ENCODE measurements at places on chromosomes 5 and 9. TPM values are rescaled to one million over a fixed set of nuclear protein-coding genes. Genes with fewer than 3 reads are reported as not detected.
A peak's percentile ranks its signal among the peaks of the same experiment; 100 is the strongest.

GRCh38 chr9:137426018-137426681 lies 3.0 kb downstream of the NOXA1 start:
- no peak for ATAC-seq

GRCh38 chr5:178325679-178326373 lies 93.2 kb upstream of the PHYKPL start:
- peak; percentile 71 for ATAC-seq

- no peak for ATAC-seq
These were observed 151.7 kb upstream of the ZNF366 start for GRCh38 chr5:72658761-72659540.

SH2D3C gene
- total RNA-seq: 8.1 TPM

IL9 gene
- total RNA-seq: not detected

RASEF gene
- total RNA-seq: 14.1 TPM

GRCh38 chr5:71706906-71707305 lies 12.2 kb upstream of the CARTPT start:
- ATAC-seq: no peak

GRCh38 chr5:88474574-88474973 lies 205.9 kb upstream of the TMEM161B start:
- ATAC-seq: no peak

- ATAC-seq: no peak
These were observed 687.1 kb downstream of the TLE1 start for GRCh38 chr9:81002242-81002641.

DNA sequence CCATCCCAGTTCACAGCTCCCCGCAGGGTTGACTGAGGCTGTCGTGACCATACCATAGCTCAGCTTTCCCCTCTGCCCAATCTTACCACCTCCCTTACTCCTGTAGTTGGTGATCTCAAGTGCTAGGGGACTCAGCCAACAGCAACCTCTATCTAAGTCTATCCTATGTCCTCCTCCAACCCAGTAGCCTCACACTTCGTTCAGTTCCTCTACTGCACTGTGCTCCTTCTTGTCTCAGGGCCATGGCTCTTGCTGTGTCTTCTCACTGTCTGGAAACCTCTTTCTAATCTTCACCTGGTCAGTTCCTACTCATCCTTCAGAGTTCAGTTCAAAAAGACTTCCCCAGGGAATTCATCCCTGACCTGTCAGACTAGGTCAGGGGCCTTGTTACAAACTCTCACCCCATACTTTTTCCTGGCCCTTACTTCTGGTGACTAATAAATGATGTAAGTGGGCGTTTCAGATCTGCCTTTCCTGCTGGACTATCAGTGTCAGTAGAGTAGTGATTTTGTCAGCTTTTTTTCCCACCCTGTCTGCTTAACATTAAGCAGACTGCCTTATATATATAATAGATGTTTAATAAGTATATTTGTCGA lies 53.6 kb upstream of the NR3C1 start:
- peak; percentile 84 for ATAC-seq

- ATAC-seq: no peak
These were observed 3.2 kb downstream of the WDR5 start for GRCh38 chr9:134139081-134139480.

AFAP1L1 gene
- total RNA-seq: 3.5 TPM

- ATAC-seq: no peak
These were observed 47.9 kb upstream of the RARS1 start for GRCh38 chr5:168438349-168438748.

DNA sequence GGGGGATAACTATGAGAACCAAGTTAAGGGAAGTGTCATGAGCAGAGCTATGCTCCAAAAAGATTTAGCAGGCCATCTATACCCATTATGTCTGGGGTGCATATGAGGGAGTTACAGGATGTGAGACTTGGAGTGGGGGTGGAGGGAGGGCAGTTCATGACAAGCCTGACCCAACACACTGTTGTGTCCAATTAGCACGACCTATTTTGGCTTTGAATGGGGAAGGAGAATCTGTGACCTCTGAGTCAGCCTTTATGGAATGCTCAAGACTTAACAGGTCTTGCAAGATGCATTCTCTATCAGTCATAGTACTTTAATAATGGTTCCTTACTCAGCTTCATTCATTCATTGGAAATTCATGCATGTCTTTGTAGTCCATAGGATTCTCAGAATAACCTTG lies 71.7 kb downstream of the GRIA1 start:
- no peak for ATAC-seq

GRCh38 chr5:1176473-1177391 lies 24.7 kb upstream of the SLC6A19 start:
- no peak for ATAC-seq

DNA sequence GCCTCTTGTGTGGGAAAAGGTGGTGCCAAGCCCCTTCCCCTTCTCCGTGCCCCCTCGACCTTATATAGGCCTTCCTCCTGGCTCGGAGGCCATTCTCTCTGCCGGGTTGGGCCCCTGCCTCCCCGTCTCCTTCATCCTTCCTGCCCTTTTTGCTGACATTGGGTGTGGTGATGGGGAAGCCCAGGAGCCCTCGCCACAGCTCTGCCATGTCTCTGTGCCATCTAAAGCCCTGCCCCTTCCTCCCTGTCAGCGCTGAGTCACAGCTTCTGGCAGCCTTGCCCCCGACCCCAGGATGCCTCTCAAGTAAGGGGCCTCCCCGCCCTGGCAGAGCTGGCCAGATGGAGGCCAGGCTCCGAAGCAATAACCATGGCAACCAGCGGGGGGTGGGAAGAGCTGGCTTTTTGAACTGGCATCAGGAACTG lies 30.4 kb downstream of the JADE2 start:
- ATAC-seq: peak; percentile 90

CD74 gene
- 0.60 TPM for total RNA-seq

DNA sequence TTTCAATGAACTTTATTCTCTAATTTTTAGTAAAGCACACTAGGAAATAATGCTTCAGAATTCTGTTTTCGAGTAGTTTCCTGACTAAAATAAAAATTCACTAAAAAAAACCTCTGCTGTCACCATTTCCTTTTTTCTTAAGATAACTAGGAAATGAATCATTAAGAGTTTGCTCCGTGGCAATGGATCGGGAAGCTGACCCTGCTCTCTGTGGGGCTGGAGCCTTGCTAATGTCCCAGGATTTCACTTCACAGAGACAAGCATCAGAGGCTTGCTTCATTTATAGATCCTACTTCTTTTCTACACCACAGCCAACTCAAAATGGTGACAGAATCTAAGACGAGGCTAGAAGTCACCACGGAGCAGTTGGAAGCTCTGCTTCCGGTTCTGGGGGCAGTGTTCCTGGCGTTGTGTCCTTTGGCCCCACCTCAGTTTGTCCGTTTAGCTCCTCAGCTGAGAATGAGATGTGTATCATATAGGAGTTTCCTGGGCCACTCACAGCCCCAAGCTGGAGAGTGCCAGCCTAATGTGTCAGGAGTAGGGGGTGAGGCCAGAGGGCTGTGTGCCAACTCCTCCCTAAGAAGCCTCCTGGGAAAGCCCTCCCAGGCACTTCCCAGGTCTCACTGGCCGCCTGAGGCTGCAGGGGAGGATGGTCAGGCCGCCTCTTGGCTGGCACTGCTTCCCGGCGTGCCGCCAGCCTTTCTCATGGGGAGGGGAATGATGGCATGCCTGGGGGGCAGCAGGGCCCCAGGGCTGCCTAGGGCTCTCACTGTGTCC lies 19.6 kb downstream of the TENT4A start:
- peak; percentile 23 for ATAC-seq

PDE6A gene
- 0.56 TPM for total RNA-seq

- ATAC-seq: no peak
These were observed 42.8 kb downstream of the RASGEF1C start for GRCh38 chr5:180166176-180166575.

ADAMTSL2 gene
- 0.39 TPM for total RNA-seq

DNA sequence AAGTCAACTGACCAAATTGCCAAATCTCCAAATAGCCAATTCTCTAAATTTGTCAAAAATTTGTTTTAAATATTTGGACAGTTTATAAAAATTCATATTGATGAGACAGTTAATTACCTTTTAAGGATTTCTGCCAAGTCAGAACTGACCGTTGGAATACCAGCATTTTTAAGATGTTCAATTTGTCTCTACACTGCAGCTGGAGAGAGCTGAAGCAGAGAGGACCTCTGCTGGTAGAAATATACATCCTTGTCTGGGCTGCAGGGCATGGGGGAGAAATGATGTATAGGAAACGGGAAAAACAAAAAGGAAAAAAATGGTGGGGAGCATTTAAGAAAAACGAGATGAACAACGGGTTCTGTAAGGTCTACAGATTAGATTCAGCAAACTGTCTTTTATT lies 16.8 kb downstream of the NR6A1 start:
- ATAC-seq: peak; percentile 61

GRCh38 chr5:90307782-90308181 lies 101.8 kb downstream of the CETN3 start:
- ATAC-seq: no peak

CTSV gene
- total RNA-seq: 5.6 TPM

- no peak for ATAC-seq
These were observed 111.7 kb upstream of the NEK6 start for GRCh38 chr9:124146031-124146561.

- ATAC-seq: peak; percentile 91
These were observed 637 bp upstream of the ERBIN start for GRCh38 chr5:65925601-65926275.

DNA sequence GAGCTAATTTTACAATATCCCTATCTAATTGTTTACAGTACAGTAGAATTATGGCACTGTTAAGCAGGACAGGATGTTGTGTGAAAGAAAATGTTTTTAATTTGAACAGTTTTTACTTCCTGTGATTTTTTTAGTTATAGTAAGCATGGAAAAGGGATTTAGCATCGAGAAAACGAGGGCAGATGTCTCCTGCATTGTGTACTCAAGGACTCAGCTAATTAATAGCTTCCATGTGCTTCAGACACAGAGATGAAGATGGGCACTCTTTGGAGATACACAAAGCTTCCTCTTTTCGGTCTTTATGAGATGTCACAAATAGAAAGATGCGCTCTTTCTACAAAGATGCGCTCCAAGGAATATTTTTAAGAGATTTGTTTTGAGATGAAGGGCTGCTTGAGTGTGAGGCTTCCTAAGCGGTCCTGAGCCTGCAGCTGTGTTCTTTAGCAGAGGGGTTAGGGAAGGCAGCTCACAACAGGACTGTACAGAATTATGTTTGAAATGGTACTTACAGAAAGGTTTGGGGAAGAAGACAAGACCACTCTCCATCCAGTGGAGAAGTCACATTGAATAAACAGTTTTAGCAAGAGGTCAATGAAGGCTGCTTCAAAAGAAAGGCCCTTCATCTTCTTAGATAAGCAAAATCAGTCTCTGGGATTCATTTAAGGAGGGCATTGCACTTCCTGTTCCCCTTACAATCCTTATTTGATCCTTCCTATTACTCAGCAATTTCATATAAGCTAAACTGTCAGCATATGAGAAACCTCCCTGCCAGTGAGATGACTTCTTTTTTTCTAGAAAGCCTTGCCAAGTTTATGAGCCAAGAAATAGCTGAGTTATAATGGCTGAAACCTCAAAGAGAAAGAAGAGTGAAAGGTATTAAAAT lies 311.5 kb downstream of the EFNA5 start:
- no peak for ATAC-seq

ZNF483 gene
- 50.9 TPM for total RNA-seq

DNA sequence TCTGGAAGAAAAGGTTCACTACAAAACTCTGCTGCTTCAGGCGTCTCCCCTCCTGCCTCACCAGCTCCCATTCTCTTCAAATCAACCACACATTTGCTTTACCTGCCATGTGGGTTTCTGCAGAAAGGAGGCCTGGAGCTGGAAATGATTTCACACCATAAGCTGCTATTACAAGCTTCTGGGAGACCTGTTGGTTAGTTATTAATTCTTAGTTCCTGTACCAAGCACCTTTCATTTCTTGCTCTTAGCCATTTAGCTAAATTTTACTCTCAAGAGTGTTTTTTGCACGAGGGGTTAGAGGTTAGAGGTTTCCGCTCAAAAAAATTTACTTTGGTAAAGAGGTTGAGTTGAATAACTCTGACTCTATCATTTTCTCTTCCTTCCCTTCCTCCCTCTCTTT lies 70.3 kb downstream of the MAP1B start:
- no peak for ATAC-seq

TERT gene
- not detected for total RNA-seq

LRRC70 gene
- 1.4 TPM for total RNA-seq

ENHO gene
- 25.8 TPM for total RNA-seq

DNA sequence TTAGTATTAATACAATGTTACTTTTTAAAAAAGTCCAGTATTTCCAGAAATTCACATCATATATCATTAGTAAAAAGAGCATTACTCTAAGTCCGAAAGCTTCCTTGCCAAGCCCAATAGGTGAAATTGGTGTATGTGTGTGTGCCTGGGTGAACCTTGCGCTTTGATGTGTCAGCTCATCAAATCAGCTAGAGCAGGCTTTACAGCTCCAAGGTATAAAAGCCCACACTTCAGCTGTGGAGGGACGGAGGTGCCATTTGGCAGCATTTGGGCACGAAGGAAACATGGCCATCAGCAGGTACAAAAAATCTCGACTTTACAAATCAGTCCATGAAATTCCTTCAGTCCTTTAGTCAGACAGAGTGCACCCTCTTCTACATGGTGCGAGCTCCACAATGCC lies 76.5 kb upstream of the IL7R start:
- no peak for ATAC-seq

- ATAC-seq: peak; percentile 63
These were observed 141.7 kb downstream of the SYK start for GRCh38 chr9:90943341-90943740.

DNA sequence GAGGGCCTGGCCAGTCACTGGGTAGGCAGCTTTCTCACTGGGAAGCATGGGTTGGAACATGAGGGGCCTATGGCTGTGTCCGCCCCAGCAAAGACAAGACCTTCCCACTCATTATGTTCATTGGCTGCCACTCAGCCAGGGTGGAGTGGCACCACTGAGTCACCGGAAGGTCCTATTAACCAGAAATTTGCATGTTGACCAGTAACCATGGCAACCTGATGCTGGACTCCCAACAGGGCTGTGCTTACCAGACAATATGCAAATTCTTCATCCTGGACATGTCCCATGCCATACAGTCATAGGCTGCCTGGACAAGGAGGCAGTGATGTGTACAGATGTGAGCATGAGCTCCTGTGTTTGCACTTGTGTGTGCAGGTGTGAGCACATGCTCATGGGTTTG lies 66.7 kb downstream of the PSD2 start:
- peak; percentile 19 for ATAC-seq

DNA sequence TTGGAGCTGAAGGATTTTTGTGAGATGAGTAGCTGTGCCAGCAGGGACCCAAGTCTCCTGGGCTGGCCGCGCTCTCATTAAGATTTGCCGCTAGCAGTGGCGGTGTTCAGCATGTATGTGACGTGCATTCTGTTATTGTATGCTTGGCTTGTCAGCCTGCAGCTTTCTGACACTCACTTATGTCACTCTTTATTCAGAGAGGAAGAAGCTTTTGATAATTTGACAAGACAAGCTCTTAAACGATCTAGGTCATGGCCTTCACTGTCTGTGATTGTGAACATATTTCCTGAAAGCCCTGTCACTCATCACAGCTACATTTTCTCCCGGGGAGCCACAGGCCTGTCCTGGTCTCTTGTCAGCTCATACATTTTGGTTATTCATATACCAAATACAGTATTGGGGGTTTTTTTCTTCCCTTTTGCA lies 98.2 kb upstream of the GRHPR start:
- ATAC-seq: peak; percentile 91

All from motor neuron (in vitro differentiated cells).